DMS79 treated with DMSO at 0.1 percent for 48 hours (cell line): ENCODE measurements at places on chromosomes 7 and 10.

DNA sequence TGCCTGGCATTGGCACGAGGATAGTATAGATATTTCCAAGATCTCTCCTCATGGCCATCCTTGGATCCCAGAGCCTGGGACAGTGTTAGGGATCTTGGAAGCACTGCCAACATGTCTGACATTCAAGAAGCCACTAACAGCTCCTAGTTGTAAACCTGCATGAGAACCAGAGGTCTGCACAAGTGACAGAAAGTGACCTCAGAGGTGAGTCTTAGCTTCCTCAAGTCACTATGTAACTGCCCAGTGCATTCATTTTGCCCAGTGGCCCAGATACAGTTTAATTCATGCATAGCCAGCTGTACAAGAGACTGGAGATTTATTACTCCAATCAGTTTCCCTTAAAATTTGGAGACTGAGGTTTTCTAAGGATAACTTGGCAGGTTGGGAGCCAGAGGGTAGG is 16.7 kb downstream of the SUGCT start:
- no peak for DNase-seq

DNA sequence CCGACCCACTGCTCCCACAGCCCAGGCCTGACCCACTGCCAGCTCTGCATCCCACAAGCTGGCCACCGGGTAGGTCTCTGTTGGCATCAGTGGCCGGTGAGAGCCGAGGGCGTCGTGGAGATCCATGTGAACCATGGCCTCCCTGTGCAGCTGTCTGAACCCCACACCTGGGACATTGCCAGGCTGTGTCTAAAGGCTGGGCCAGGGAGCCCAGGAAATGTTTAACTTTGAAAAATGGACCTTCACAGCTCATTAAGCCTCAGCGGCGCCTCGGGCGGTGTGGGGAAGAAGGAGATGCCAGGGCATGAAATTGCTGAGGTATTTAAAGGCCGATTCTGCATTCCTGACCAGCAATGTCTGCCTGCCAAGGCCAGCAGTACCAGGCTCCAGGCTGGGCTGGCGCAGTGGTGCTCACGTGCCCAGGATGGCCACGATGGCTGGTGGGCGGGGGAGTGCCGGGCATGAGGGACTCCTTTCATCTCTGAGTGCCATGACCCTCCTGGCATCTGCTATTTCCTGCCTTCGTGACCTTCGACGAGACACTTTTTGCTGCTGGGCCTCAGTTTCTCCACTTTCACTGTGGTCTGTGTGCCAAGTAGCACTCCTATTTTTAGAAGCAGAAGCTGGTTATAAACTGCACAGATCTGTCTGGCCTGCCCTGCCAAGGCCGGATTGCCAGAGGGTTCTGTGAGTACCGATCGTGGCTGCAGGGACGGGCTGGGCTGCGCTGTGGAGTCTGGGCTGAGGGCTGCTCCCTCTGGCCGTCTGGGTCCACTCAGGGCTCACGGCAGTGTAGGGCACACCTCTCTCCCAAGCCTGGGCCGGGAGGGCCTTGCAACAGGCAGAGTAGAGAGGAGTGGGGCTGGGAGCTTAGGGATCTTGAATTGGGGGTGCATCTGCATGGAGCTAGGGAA is 21.8 kb downstream of the ELFN1 start:
- DNase-seq, result no peak

DNA sequence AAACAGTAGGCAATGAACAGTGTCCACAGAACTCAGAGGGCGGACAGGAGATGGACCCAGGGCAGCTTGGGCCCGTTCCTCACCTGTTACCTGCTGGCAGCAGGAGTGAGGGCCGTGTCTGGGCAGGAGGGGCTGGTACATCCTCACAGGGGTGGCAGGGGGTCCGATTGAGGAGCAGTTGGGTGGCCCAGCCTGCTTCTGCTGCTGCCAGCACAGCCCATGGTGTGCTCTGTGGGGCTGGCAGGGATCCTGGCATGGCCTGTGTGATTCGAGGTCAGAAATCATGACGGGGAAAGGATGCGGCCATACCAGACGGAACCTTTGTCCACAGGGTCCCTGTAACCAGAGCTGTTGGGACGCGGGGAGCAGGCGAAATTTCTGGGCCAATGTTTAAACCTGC is 49.6 kb downstream of the INPP5A start:
- no peak for DNase-seq

DNA sequence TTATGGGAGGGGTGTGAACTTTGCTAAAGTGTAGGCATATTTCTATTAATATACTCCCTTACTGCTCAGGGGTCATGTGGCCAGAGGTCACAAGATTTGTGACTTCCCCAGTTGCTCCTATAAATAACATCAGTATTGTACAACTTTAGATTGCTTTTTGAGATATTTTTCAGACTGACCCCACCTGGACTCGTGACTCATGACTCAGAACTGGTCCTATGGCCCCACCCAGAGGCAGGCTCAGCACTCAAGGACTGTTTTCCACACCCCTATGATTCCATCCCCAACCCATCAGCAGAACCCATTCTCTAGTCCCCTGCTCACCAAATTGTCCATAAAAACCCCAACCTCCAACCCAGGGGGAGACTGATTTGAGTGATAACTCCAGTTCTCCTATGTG is 2.7 kb upstream of the CUL2 start:
- DNase-seq, result no peak

DNA sequence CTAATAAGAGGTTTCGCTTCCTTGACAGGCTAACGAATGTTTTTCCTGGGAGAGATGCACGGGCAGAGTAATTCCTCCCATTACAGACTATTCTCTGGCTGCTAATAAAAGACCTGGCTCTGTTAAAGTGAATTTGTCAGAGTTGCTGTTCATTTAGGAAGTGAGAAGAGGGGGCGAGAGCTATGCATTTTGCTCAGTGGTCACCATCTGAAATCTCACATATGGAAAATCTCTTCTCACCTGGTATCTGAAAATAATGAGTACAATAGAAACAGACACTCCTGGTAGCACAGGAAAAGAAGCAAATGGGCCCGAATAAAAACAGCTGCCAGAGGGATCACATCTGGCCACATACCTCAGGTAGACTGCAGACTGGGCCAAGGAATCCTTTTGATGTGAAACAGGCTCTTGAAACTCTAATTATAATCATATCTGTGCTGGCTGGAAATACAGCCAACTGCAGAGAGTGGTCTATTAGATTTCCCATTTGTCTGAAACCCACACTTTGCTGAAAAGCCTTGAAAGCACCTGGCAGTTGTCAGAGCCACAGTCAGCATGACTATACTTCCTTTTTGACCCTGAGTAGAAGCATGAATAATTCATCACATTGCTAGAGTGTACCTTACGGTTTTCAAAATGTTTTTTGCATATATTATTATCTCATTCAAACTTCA is 33.6 kb downstream of the AOAH start:
- DNase-seq, result no peak

GRCh38 chr10:89043052-89043451 is 52.5 kb downstream of the FAS start:
- no peak for DNase-seq

DNA sequence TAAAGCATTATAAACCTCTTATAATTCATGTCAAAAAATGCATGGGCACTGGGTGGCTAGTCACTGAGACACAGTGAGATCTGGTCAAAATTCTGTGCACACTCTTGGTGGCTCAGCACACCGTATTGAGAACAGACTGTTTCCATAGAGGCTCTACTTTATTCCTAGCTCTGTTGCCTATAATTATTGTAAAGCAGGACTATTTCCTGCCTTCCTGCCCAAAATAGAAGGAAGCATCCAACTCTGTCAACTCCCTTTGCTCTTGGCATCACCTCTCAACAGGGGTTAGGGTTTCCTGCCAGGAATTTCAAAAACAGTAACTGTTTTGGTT is 45.1 kb downstream of the PTN start:
- no peak for DNase-seq

- no peak for DNase-seq
These were observed 199.1 kb downstream of the FZD1 start for GRCh38 chr7:91463330-91463729.

- DNase-seq, result no peak
These were observed 33.0 kb downstream of the PAPOLB start for GRCh38 chr7:4828720-4829383.

DNA sequence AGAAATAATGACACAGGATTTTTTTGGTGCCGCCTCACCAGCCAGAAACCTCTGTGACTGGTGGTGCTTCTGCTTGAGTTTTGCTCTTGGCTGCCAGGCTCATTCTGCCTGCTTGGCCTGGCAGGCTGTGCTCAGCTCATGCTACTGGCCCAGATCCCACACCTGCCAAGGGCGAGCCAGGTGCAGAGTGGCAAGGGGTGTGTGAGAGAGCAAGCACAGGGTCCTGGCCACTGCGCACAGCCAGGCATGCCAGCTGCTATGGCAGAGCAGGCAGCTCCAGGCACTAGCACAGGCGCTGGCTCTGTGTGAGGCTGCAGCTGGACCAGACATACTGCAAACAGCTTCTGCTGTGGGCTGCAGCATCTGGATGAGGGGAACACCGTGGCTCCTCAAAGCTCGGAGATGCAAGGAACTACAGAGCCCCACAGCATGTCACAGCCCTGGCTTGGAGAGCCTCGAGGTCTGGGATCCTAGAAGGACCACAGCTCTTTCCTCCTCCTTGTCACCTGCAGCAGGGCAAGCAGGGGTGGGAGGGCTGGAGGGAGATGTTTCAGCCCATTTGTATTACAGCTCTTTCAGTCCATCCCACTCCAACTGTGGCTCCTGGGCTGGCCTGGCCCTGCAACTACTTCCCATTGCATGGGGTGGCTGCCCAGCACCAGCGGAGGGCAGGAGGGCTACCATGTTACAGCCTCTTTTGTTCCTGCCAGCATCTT is 313.4 kb upstream of the SEMA3C start:
- DNase-seq, result peak; percentile 92

DNA sequence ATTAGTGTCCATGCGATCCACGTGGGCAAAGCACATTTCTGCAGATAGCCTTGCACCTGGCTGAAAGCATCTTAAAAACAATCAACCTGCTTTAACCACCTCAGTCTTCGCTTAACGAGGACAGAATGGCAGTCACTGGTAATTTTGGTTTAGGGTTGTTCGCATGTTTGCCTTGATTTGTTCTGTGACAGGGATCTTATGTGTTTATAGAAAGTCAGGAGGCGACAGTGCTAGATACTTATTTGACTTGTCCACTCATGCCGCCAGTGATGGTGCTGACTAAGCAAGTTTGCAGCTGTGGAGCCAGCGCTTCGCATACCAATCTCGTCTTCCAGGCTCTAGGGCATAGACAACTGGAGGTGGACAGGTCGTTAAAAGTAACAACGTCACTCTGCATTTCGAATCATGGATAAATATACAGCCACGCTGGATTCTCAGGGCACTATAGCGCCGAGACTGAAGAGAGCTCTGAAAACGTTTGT is 1.2 kb upstream of the TMEM243 start:
- peak; percentile 41 for DNase-seq

DNA sequence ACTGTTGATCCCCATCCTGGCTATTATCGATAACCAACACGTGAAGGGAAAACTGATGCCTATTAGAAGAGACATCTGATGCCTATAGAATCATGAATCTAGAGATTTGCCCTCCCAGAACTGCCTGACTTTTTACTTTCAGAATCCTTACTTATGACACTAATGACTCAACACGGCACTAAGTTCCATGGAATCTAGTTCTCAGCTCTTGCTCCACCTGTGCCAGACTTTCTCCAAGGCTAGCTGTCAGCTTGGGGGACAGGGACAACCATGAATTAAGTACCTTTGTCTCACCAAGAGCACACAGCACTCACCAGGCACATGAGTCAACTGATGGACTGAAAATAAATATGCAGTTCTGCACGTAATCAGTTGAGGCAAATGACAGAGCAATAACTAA is 184.2 kb downstream of the FRMD4A start:
- no peak for DNase-seq

DNA sequence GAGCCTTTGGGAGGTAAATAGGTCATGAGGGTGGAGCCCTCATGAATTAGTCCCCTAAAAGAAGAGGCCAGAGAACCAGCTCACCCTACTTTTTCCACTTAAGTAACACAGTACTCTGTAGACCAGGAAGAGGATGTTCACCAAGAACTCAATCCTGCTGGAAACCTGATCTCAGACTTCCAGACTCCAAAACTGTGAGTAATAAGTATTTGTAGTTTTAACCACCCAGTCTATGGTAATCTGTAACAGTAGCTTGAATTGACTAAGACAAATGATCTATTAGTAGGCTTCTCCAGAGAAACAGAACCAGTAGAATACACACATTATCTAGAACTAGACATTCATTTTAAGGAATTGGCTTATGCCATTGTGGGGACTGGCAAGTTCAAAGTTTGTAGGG is 51.5 kb downstream of the ANKMY2 start:
- no peak for DNase-seq

DNA sequence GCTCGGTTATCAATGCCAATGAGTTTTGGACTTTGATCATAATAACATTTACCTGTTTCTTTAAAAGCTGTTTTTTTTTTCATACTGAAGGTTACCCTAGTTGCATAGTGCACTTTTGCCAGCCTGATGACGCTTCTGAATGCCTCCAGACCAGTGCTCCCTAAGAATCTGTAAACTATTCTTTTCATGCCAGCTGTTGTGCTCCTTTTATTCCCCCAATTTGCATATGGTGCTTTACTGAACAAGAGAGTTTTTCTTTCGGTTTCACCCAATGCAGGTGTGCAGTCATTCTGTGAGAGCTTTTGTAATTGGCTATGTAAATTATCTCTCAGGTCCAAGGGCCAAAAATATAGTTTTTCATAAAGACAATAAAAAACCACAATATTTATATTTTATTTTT is 48.1 kb upstream of the GLCCI1 start:
- peak; percentile 28 for DNase-seq

DNA sequence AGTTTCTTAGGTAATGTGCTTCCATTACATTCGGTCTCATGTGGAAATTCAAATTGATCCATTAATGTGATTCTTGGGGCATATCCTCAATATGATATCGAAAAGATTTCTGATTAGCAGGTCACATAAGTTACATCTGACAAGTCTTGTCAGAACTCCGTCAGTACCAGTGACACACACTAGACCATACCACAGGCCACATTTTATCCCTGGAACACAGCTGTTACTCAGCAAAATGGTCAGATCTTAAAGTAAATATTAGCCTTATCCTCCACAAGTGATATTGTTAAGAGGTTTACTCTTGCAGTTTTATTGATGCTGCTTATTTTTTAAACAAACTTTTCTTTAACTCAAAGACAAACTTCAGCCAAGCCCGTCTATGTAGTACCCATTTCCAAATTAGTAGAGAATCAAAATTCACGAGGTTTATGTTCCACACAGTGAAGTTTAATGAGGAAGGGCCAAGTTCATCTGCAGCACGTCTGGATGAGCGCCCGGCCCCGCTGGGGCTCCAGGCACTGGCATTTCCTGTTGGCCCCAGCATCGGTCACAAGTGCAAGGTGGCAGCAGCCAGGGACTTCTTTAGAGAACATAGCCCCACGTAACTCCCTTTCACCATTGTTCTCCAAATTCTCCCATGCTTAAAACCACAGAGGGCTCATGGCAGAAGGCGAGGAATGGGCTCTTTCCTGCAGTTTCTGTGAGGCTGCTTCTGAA is 132.2 kb downstream of the VIPR2 start:
- DNase-seq, result peak; percentile 19
